ENCODE measurements at places on chromosomes 12 and 14. TPM values are rescaled to one million over a fixed set of nuclear protein-coding genes. Genes with fewer than 3 reads are reported as not detected.

HCAR1 gene
- 0.21 TPM for total RNA-seq

KRT1 gene
- not detected for total RNA-seq

WNT5B gene
- 0.43 TPM for total RNA-seq

PEX5 gene
- total RNA-seq, result 30.7 TPM

KLRB1 gene
- total RNA-seq, result not detected

SNRPF gene
- 7.9 TPM for total RNA-seq

SOAT2 gene
- not detected for total RNA-seq

AHNAK2 gene
- total RNA-seq, result 574 TPM

OR4N2 gene
- total RNA-seq, result not detected

CNOT2 gene
- total RNA-seq, result 115 TPM

All from tracheal epithelial cell (primary cell).